ENCODE measurements at places on chromosomes 5 and 9.

- DNase-seq: no peak
- no peak overlapping the region for H3K4me3 ChIP-seq
- H3K27me3 ChIP-seq: no peaks in the 10 kb centered on the region
Measured at GRCh38 chr5:143514616-143515335, 111.3 kb upstream of the NR3C1 start.

DNA sequence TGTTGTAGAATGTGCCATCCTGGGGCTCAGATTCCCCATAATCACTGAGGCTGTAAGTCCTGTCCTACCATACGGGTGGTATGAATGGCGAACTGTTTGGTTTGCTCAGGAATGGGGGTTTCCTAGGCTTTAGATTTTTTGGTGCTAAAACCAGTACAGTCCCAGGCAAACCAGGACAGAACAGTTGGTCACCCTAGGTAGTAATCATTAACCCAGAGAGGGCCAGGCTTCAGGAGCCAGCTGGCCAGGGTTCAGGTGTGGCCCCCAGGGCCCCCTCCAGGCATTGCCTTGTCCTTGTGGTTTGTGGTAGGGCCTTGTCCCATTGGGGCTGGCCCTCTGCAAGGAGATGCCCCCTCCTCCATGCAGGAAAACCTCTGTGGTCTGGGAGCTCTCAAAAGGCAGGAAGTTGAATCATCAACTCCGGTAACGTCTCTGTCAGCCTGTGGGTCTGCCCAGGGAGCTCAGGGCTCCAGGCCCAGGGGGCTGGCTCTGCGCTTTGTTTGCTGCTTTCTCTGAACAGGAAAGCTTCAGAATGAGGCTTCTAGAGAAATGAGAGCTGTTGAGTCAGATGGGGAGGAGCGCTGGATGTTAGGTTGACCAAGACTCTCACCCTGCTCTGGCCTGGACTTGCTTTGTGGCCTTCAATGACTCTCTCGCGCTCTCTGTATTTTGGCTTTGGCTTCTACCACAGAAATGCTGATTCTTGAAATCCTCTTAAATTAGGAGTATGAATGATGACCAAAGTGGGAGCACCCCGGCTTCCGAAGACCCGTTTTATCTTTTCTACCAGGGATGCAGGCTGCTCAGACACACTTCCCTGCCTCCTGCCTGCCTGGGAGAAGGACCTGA is 22.2 kb upstream of the JADE2 start:
- no peaks in the 10 kb centered on the region for H3K27me3 ChIP-seq
- peaks cover 15% of the 10 kb centered on the region for H3K4me1 ChIP-seq
- no peak overlapping the region for H3K4me3 ChIP-seq
- DNase-seq: peak; percentile 53
- H3K27ac ChIP-seq: peak overlapping the region; percentile 67
- H3K36me3 ChIP-seq: no peaks in the 10 kb centered on the region

DNA sequence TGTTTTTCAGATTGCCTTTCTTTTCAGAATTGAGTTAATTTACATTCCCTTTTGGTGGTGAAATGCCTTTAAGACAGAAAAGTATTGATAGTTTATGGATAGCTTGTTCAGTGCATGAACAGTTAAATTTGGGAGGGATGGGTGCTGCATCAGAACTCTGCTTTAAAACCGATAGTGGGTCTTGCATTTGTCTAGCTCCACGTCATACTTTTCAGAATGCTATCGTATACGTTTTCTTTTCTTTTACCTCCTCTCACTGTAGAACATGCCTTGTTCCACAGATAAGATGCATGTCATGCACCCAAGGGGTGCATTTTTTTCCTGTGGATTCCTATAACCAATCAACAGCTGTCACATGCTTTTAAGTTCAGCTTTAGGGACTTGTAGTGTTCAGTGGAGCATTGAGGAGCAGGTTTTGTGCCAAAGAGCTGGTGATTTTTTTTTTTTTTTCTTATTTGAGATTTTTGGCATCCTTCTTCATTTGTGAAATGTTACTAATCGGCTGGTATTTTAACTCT is 2.3 kb downstream of the SLC44A1 start:
- no peaks in the 10 kb centered on the region for H3K36me3 ChIP-seq
- H3K4me3 ChIP-seq: no peak overlapping the region
- peaks cover 11% of the 10 kb centered on the region for H3K4me1 ChIP-seq
- no peak overlapping the region for H3K27ac ChIP-seq
- no peak for DNase-seq
- H3K27me3 ChIP-seq: no peaks in the 10 kb centered on the region

GRCh38 chr5:139711906-139712224 is 63.7 kb downstream of the CXXC5 start:
- no peak for DNase-seq
- H3K4me3 ChIP-seq: peak overlapping the region; percentile 75
- no peaks in the 10 kb centered on the region for H3K36me3 ChIP-seq
- H3K4me1 ChIP-seq: peaks cover 21% of the 10 kb centered on the region
- H3K27ac ChIP-seq: no peak overlapping the region
- H3K27me3 ChIP-seq: peaks cover 6% of the 10 kb centered on the region

DNA sequence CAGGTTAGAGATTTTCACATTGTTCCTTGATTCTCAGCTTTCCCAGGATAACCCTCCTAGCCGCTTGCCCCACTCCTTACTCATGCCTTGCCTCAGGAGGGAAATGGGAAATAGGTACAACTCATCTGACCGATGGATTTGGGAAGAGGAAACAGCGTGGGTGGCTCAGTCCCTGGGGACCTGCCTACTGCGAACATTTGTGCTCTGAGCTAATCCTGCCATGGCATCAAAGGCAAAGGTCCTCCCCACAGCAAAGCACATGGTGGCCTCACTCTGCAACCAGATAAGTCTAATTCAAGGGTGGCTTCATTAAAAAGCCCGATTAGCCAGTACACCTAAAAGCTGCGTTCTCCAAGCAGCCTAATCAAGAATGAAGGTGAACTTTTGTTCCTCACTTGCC is 82.4 kb upstream of the ADRA1B start:
- H3K4me1 ChIP-seq: no peaks in the 10 kb centered on the region
- DNase-seq: no peak
- no peaks in the 10 kb centered on the region for H3K36me3 ChIP-seq
- H3K4me3 ChIP-seq: no peak overlapping the region
- no peaks in the 10 kb centered on the region for H3K27me3 ChIP-seq
- no peak overlapping the region for H3K27ac ChIP-seq

GRCh38 chr5:133497608-133498348 is 114.6 kb downstream of the FSTL4 start:
- H3K27ac ChIP-seq: no peak overlapping the region
- DNase-seq: no peak
- no peaks in the 10 kb centered on the region for H3K4me1 ChIP-seq
- H3K4me3 ChIP-seq: no peak overlapping the region

GRCh38 chr5:147461915-147462314 is 48.0 kb downstream of the DPYSL3 start:
- no peak for DNase-seq
- no peaks in the 10 kb centered on the region for H3K27me3 ChIP-seq
- H3K4me3 ChIP-seq: no peak overlapping the region

DNA sequence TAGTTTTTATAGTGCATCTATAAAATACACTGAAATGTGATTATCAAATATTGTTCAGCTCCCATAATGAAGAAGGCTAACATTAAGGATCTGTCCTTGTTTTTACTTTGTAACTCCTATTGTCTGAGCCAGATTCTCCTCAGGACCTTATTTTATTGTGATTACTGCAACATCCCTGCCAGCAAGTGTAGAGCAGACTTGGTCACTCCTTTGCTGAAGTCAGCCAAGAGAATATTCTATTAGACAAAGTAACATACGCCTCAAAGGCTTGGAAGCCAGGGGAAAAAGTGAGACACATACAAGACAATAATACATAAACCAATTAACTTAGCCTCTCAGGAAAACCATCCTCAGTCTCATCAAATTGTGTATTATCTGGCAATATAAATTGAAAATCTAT is 269.6 kb downstream of the ARL15 start:
- H3K36me3 ChIP-seq: no peaks in the 10 kb centered on the region
- no peak overlapping the region for H3K4me3 ChIP-seq
- no peaks in the 10 kb centered on the region for H3K27me3 ChIP-seq

- no peak for DNase-seq
- H3K27me3 ChIP-seq: no peaks in the 10 kb centered on the region
- no peaks in the 10 kb centered on the region for H3K4me1 ChIP-seq
- peaks cover 9% of the 10 kb centered on the region for H3K36me3 ChIP-seq
- H3K27ac ChIP-seq: no peak overlapping the region
Measured at GRCh38 chr9:120465685-120466407, 114.1 kb downstream of the CDK5RAP2 start.

GRCh38 chr9:3502560-3503398 is 23.0 kb downstream of the RFX3 start:
- no peak overlapping the region for H3K4me3 ChIP-seq
- no peak overlapping the region for H3K27ac ChIP-seq
- H3K27me3 ChIP-seq: no peaks in the 10 kb centered on the region
- H3K36me3 ChIP-seq: no peaks in the 10 kb centered on the region
- peaks cover 3% of the 10 kb centered on the region for H3K4me1 ChIP-seq
- no peak for DNase-seq

DNA sequence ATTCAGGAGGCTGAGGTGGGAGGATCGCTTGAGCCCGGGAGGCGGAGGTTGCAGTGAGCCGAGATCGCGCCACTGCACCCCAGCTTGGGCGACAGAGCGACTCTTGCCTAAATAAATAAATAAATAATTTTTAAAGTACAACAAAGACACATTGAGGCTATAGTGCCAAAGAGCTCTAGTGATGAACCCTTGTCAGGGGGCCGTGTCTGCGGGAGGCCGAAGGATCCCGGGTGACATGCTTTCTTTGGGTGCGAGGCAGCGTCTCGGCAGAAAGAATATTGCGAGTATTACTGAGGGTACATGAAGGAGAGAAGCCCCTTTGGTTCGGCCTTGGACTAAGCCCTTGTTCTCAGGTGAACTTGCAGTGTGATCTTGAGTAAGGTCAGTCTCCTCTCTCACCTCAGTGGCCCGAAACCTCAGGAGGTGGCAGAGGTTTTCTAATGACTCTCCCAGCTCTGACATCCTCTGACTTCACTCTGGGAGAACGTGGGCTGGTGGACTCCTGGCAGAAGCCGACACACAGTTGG is 397 bp upstream of the RECK start:
- no peaks in the 10 kb centered on the region for H3K4me1 ChIP-seq
- no peak for DNase-seq
- no peaks in the 10 kb centered on the region for H3K27me3 ChIP-seq
- no peaks in the 10 kb centered on the region for H3K36me3 ChIP-seq

DNA sequence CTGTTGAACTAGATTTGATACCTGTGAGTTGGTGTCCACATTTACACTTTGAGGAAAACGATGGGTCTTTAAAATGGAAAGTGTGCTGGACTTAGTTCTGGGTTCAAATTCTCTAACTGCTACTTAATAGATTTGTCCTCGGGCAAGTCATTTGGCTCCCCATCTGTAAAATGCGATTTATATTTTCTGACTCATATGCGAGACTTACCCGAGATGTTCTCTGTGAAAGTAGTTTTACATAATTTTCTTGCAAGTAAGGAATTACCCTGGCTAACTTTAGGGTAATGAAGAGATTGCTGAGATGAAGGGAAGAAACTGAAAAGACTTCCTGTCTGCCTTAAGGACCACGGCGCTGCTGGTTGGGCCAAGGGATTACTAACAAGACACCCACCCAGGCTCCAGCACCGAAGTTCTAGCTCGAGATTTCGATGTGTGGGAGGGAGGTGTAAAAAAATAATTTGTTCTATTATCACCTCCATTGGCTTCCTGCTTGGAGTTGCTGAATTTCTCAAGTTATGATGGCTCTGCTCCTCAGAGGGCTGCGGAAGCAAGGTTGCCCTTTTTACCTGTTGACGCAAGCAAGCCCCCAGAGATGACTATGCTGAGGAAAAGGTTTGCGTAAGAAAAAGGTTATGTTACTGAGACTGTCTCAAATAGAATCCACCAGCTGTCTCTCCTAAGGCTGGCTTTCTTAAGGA is 24.1 kb downstream of the PCSK1 start:
- no peak for DNase-seq
- no peaks in the 10 kb centered on the region for H3K4me1 ChIP-seq
- H3K4me3 ChIP-seq: no peak overlapping the region
- H3K27ac ChIP-seq: no peak overlapping the region
- H3K36me3 ChIP-seq: no peaks in the 10 kb centered on the region

DNA sequence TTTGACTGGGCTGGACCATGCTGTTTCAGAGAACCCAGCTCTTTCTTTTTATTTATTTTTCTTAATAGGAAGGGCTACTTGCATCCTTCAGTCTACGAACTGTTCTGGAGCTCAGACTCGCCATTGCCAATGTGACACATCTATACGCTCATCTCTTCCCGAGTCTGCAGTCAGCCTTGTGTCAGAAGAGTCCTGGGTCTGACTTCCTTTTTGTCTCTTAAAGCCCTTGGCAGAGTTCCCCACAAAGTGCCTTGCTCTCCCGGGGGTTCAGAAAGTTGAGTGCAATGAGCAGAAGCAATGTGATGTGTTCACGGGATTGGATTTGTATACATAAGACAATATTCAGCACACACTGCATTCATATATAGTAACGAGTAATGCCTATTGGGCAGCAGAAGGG is 140.4 kb downstream of the ATPSCKMT start:
- H3K4me1 ChIP-seq: no peaks in the 10 kb centered on the region
- H3K27ac ChIP-seq: no peak overlapping the region
- no peaks in the 10 kb centered on the region for H3K36me3 ChIP-seq
- no peaks in the 10 kb centered on the region for H3K27me3 ChIP-seq

DNA sequence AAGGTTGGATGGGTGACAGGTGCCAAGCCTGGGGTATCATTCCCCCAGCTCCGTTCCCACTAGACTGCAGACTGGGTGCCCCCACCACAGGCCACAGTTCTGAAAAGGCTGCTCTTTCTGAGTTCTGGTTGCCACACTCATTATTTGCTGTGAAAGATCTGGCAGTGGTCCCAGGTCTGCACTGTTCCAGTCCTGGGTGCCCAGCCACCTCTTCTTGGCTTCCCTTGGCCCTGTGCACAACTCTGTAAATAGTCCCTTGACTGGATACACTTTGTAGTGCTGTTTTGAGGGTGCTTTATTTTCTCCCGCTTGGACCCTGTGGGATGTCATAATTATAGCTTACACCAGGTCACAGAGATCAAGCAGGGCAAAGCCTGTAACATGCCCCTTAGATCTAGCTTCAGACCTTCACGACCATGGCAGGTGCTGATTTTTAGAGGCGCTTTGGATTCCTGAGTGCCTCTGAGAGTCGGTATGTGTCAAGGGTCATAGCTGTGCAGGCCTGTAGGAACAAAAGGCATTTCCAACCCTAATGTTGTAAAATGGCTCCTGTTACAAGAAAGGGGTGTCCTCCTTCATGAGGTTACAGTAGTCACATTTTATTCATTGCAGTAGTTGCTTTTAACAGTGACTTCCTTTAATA is 344.9 kb downstream of the ICE1 start:
- no peaks in the 10 kb centered on the region for H3K4me1 ChIP-seq
- H3K4me3 ChIP-seq: no peak overlapping the region
- no peaks in the 10 kb centered on the region for H3K36me3 ChIP-seq
